ENCODE measurements at places on chromosomes 5 and 9.

GRCh38 chr5:14190194-14191164, 47.3 kb downstream of the TRIO start:
- DNase-seq, result no peak

DNA sequence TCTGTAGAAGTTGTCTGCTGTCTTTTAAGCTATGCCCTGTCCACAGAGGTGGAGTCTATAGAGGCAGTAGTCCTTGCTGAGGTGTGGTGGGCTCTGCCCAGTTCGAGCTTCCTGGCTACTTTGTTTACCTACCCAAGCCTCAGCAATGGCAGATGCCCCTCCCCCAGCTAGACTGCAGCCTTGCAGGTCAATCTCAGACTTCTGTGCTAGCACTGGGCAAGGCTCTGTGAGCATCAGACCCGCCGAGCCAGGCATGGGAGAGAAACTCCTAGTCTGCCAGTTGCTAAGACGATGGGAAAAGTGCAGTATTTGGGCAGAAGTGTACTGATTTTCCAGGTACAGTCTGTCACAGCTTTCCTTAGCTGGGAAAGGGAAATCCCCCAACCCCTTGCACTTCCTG, 694.1 kb upstream of the CDH6 start:
- DNase-seq, result no peak

DNA sequence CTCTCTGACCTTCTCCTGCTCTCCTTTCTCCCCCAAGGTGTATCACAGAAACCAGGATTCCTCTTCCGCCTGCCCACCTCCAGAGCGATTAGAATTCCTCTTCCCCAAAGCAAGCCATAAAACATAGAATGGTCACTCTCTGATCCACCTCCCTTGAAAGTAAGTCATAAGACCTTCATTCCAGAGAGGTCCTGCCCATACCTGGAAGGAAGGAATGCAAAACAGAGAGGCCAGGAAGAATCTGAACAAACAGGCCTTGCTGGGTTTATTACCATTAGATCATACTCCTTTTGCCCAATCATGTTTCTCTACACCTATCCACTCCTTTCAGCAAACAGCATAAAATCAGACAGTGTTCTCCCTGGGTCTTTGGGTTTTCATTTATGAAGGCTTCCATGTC, 21.0 kb downstream of the CDKL3 start:
- DNase-seq, result no peak

DNA sequence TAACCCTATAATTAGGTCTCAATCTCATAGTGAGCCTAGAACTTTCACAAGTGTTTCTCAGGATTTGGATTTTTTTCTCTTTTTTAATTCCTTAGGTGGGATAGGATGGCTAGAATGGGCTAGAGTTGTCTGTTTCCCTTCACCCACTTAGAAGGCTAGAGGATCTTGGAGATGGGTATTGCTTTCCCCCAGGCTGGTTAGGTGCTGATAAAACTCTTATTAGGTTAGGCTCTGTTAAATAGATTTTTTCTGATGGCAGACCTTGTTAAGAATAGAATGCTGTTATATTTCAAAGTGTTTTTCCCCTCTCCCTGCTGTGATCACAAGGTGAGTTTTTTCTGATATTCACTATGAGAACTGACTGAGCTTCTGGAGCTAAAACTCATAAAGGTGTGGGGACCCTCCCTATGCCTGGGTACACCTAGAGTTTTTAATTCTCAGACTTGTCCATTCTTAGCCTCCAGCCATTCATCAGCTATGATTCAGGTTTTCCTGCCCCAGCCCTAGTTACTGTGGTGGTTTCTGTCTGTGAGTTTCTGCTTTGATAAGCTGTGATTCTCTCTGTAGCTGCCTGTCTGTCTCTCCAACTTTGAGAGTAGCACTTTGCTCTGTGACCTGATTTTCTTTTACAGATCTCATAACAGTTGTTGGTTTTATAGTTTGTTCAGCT, 132.4 kb downstream of the HACD4 start:
- no peak for DNase-seq

DNA sequence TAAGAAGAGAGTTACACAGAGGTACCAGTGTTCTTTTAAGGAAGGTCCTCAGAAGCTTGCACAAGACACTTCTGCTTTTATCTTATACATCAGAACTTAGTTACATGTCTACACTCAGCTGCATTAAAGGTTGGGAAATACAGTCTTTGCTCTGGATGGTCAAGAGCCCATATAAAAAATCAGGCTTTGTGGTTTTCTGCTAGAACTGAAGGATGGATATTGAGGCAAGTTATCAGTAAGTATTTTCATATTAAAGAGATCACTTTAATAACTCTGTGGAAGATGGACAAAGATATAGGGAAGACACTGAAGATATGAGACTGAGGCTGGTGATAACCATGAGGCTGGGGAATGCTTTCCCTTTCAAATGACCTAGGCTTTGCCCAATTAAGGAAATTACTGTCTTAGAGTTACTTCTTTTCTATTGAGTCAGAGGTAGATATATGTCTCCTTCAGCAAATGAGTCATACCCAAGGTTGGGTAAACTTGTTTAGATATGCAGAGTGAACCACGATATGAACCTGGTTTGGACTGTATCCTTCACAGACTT, 87.0 kb upstream of the TNC start:
- DNase-seq, result no peak

GRCh38 chr9:36945999-36946398, 88.1 kb downstream of the PAX5 start:
- DNase-seq, result no peak

DNA sequence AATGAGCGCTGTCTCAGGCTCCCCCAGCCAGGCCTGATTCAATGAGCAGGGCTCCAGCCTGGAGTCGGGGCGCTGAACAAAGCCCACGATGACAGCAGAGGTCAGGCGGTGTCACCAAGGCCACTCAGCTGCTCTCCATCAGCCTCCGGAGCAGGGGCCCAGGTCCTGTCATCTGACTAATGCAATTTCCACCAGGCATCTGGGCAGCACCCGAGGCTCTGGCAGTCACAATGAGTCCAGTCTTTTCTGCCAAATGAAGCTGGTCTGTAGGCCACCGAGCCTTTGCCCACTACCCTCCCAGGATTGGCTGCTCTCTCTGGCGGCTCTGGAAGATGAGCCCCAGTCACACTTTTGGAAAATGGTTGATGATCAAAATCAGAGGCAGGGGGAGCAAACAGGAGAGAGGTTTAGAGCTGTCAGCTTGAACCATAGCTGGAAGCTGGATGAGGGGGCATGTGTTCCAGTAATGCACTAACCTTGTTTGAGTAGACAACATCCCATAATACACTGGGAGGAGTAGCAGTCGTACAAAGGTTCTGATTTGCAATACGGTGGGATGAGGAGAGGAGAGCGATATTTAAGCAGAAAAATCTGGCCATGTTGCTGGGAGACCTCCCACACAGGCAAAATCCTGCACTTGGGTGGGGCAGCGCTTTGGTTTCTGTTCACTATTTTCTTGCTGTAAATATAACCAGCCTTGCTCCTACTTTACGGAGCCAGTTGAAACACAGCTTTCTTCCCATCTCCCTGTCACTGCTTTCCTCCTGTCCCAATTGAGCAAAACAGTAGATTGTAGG, 306.4 kb upstream of the PANK3 start:
- no peak for DNase-seq

- no peak for DNase-seq
Observed at GRCh38 chr9:100730086-100730485, 152.2 kb downstream of the CAVIN4 start.

DNA sequence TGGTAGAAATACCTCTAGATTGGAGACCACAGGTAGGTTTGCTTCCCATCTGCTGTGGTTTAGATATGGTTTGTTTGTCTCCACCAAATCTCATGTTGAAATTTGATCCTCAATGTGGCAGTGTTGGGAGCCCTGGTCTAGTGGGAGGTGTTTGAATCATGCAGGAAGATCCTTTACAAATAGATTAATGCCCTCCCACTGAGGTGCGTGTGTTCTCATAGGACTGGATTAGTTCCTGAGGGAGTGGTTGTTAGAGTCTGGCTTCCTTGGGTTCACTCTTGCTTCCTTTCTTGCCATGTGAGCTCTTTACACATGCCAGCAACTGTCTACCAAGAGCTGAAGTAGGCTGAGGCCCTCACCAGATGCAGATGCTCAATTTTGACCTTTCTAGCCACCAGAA, 391.1 kb upstream of the GRIA1 start:
- no peak for DNase-seq

DNA sequence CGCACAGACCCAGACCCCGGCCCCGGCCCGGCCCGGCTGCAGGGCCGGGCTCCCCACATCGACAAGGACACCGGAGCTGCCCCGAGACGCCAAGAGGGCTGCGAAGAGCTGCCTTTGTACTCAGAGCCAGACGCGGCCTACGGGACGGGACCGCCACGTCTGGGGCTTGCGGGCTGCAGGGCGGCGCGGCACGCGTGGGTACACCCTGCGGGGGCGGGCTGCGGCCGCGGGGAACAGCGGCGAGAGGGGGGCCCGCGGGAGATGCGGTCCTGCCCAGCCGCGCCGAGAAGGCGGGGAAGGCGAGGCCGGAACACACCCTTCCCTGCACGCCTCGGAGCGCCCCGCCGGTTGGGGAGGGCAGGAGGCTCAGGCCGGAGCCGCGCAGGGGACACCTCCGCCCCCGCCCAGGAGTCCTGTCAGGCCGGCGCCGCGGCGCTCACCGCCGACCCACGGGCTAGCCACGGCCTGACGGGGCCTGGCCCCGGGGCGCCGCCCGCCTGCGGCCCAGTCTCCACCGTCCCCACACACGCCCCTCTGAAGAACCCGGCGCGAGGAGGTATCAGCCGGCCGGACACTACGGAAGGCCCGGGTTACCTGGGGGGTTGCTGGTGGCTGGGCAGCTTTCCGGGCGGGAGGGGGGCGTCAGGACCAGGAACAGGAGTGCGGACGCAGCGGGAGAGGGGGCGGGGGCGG, 478 bp downstream of the RAB14 start:
- DNase-seq, result no peak

DNA sequence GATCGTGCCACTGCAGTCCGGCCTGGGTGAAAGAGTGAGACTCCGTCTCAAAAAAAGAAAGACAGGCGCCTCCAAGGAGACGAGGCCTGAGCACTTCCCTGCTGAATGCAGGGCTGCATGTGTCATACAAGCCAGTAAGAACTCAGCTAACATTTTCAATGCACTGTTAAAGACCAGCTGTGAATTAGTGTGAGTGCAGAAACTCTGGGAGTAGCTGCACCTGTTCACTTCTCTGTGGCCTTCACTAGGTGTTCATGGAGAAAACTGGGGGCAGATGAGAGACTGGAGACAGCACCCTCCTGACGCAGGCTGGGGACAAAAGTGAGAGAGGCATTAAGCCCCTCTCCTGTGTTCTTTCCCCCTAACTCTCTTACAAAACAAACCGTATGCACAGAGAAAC, 41.8 kb downstream of the FBXO10 start:
- DNase-seq, result no peak

GRCh38 chr5:124220418-124220817, 526.0 kb downstream of the ZNF608 start:
- DNase-seq, result no peak

- no peak for DNase-seq
Observed at GRCh38 chr9:33263131-33264002, 1.1 kb downstream of the BAG1 start.

- no peak for DNase-seq
Observed at GRCh38 chr9:96885424-96885823, 31.1 kb upstream of the ZNF782 start.

GRCh38 chr9:27331393-27331792, 34.4 kb upstream of the EQTN start:
- DNase-seq, result no peak

GRCh38 chr5:111942201-111942600, 185.2 kb upstream of the NREP start:
- no peak for DNase-seq

DNA sequence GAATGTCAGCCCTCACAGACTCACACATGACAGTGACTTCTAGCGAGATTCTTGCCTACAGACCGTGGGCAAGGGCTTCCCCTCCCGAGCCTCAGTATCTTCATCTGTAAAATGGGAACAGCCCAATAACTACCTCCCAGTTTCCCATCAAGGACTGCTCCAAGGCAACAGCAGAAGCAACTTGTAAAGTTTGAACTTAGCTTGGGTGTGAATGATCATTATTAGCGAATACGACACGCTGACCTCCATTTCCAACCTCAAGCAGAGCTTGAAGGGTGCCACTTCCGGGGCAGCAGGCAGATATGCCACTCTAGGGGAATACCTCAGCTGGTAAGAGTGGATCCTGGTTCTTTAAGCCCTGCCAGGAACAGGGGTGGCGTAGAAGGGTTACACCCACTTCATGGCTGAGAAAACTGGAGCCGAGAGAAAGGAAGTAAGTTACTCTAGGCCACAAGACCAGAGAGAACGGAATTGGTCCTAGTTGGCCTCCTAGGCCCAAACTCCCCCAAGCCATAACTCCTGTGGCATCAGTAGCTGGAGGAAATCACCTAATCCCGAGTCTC, 2.0 kb downstream of the RNF44 start:
- no peak for DNase-seq

DNA sequence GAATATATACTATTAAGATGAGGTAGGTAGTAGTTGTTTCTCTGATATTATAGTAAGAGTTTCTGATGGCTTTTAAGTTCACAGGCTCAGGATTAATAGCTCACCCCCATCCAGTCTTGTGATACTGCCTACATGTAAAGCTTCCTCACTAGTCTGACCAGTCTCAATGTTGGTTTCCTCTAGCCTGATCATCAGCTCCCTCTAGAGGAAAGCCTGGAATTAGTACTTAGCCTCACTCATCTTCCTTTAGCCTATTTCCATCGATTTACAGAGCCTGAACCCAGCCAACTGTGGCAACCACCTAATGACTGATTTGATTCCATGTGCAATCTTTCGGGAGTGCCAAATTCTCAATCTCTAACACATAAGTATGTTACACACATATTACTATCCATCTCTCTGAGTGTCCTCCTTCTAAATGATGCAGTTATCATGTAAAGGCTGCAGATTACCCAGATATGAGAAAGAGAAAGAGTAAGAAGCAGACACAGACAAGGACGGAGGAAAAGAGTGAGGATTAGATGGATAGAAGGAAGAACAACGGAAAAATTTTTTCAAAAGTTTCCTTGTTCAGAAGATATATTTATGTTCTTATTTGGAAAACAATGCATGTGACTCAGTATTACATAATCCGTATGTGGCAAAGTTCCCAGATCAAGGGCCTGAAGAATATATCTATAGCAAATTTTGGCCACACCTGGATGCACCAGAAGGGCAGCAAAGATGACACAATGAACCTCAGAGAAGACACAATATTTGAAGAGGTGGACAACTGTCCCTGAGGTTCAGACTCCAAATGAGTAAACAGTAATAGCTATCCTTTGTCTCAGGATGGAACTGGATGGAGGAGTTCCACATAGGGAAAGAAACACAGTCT, 333.7 kb downstream of the ELAVL2 start:
- DNase-seq, result peak; percentile 0

GRCh38 chr5:111241696-111242095, 17.5 kb downstream of the CAMK4 start:
- DNase-seq, result no peak

DNA sequence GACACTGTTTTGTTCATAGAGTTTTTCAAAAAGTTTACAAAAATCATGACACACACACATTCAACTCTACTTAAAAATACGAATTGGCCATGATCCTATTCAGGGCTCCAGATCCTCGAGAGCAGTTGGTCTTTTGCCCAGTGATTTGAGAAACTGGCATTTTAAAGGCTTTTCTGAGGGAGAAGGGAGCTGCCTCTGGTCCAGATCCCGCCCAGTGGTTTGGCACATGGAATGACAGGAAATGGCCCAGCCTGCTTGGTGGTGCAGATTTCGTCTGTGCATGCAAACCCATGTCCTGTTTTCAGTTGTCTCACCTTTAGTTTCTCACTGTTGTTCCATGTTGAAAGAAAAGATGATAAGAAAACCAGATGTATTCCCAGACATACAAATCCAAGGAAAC, 3.6 kb downstream of the CAMK4 start:
- no peak for DNase-seq
